ENCODE measurements at places on chromosomes 11 and 22.

GRCh38 chr11:20008190-20008870, 151.9 kb downstream of the DBX1 start:
- DNase-seq = no peak

GRCh38 chr22:45846952-45847351, 130.0 kb downstream of the WNT7B start:
- DNase-seq = no peak

DNA sequence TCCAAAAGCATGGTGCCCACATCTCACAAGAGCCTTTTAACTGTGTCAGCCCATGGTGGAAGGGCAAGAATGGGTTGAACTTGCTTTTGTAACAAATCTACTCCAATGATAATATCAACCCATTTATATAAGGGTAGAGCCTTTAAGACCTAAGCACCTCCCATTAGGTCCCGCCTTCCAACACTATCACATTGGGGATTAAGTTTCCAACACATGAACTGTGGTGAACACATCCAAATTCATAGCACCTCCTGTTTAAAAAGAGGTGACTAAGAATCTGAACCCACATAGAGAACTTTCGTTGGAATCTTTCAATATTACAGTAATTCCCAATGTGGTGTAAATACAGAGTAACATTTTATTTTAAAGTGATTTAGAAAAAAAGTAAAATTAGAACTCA, 9.2 kb upstream of the CNTF start:
- DNase-seq = no peak

DNA sequence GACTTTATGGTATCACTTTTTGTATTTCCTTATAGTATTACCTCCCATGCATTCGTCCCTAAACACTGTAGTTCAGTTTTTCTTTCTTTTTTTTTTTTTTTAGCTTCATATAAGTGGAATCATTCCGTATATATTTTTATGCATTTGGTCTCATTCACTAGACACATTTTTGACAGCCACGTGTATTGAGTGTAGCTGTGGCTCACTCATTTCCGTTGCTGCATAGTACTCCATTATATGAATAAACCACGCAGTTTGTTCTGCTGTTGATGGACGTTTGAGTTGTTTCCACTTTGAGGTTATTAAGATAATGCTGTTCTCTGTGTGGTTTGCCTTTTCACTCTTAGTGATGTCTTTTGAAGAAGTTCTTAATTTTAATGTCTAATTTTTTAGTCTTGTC, 8.4 kb downstream of the APLP2 start:
- DNase-seq = no peak

DNA sequence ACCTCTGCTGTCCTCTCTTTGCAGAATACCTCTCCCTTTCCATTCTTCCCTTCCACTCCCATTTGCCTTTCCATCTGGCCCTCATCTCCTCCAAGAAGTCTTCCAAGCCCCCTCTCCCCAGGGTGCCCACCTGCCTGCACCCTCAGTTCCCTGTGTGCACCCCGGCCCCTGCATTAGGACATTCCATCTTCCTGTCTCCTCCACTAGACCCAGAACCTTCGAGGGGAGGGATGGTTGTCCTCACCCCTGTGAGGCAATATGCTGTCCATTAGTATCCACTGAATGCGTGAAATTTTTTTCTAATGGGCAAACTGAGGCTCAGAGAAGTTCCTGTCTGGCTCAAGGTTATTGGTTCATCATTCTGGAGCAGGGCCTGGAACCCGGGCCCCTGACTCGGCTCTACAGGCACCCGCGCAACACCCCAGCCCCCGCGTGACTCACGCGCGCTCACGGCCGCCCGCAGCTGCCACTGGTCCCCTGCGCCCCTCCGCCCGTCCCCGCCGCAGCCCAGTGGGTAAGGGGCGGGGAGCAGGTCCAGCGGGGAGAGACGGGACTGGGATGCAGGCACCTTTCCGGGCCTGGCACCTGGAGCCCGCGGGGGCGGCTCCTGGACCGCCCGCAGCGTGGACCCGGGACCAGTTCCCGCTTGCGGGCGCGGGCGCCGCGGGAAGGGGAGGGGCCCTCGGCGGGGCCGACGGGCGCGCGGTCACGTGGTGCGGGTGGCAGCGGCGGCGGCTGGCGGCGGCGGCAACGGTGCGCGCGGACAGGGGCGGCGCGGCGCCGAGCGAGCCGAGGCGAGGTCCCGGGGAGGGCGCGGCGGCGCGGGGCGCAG, 7.0 kb downstream of the SEPTIN3 start:
- no peak for DNase-seq

All from HepG2 (cell line).